ENCODE measurements at places on chromosomes 5 and 9.

- no peak for DNase-seq
Measured at GRCh38 chr5:1810581-1811101, 9.4 kb downstream of the NDUFS6 start.

- no peak for DNase-seq
Measured at GRCh38 chr9:130186839-130187522, 14.8 kb downstream of the NCS1 start.

DNA sequence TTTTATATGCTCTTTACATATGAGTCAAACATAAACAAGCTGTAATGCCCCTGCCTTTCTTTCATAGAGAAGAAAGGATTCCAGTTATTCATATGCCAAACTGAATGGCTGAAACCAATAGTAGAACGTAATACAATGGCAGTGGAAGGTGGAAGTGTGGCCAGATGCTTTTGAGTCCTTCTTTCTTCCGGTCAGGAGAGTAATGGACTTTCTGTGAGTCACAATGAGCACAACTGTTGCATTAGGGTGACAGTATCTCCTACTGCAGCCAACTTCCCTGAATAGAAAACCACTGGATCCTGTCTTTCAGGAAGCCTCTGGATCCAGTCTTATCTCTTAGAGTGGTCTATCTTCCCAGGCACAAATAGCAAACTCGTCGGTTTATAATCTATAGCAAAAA, 855.2 kb downstream of the MAT2B start:
- DNase-seq, result no peak

GRCh38 chr9:120944434-120944843, 17.8 kb upstream of the TRAF1 start:
- DNase-seq, result no peak

DNA sequence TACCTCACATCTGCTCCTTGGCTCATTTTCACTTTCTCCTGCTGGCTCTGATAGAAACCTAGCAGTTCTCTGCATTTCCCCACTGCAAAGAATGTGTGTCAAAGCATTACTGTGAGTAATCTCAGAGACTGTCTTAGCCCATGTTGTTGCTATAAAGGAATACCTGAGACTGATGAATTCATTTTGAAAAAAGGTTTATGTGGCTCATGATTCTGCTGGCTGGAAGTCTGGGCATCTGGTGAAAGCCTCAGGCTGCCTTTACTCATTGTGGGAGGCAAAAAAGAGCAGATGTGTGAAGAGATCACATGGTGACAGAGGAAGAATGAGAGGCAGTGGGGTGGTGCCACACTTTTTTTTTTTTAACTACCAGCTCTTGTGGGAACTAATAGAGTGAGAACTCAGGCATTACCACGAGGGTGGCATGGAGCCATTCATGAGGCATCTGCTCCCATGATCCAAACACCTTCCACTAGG, 191.6 kb upstream of the CTNND2 start:
- no peak for DNase-seq

DNA sequence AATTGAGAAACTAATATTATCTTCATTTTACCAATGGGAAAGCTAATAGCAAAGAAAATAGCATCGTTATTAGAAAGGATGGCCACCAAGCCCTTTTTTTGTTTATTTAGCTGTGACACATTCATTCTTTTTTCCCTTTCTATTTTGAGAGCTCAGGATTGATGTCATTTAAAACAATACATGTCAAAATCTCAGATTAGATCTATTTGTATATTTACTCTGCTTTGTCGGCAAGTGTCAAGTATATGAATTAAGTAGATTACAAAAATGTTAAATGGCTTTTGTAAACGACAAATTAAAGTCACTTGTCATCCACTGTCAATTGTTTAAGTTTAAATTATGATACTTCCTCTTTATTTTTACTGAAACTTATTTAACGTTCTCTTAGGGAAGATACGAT, 118.9 kb downstream of the PAM start:
- DNase-seq, result no peak

DNA sequence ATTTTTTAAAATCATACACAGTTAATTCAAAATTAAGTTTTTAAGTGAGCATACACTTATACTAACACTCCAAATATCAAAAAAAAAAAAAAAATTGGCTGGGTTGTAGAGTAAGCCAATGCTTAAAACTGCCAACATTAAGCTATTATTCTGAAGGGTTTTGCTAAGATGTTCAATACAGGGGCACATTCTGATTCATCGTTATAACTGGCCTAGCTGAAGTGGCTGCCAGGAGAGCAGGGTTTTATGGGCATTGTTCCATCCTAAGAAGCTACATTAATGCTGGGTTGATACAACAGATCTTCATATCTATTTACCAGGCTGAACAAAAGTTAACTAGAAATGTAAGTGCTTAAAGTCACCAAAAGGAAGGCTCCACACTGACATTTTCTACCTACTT, 13.4 kb downstream of the ELAVL2 start:
- no peak for DNase-seq

- no peak for DNase-seq
Measured at GRCh38 chr5:162391833-162392232, 324.3 kb downstream of the GABRG2 start.

DNA sequence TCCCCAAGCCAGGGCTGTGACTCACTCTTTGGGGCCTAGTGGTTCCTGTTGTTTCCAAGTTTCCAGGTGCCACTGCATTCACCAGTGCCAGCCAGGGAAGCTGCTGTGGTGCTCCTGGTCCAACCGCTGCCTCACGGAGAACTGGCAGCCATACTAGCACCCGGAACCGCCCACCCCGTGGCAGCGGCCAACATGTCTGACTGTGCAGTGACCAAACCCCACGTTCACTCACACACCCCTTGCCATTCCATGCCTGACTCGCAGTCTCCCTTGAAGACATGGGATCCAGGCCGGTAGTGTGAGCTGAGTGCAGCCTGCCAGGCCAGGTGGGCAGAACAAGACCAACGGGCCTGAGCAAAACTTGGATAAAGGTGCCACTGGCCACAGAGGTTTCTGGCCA, 845.0 kb upstream of the DMAC1 start:
- DNase-seq, result no peak

GRCh38 chr5:59893429-59894227, at the start of gene PDE4D:
Gene PDE4D (minus strand): TSS chr5:59893726.
- no peak for DNase-seq

DNA sequence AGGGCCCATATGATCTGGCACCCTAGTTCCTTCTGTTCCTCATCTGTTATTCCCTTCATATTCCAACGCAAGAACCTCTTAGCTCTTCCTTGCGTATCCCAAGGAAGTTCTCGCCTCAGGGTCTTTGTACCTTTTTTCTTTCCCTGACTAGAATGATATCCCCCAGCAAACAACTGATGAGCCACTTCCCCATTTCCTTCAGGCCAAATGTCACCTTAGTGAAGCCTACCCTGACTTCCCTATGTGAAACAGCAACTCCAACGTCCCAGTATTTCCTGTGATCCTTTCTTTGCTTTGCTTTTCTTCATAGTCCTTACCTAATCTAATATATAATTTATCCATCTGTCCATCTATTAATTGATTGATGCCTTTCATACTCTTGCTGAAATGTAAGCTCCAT, 47.9 kb downstream of the ERCC8 start:
- DNase-seq, result no peak

DNA sequence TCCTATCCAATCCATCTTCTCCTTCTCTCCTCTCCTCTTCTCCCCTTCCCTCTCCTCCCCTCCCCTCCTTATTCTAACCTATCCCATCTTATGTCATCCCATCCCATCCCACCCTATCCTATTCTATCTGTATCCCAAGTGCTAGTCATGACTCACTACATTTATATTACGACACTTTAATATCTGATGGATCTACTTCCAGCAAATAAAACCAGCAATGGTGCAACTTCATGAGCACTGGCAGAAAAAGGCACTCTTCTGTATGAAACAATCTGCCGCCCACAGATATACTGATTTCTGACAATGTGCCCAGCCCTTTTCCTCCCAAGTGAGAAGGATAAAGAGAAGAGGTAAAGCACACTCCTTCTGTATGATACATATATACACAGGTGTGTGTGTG, 86.6 kb upstream of the ANKH start:
- DNase-seq, result no peak

DNA sequence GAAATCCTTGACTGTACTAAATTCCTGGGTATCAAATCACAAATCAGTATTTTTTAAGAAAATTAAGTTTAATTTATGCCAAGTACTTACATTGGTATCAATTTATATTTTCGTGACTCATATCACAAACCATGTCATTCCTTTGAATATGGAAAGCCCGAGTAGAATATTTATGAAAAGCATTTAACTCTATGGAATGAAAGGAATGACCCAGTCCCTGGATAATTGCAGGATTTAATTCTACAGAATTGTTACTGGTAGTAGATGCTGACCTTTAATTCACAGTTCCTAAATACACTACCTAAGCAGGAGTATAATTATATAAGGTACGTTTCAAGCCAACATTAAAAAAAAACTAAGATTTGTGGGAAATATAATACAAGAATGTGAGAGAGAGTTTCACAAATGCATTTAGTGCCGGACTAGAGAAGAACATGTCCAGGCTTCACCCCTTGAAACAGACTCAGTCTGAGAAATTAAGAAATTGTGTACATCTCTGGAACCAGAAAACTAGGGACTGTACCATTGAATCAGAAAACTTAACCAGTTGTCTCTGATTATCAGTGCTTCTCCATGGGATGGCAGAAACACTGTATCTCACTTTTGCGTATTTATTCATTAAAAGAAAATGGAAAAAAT, 28.5 kb upstream of the PLPPR1 start:
- DNase-seq, result no peak

DNA sequence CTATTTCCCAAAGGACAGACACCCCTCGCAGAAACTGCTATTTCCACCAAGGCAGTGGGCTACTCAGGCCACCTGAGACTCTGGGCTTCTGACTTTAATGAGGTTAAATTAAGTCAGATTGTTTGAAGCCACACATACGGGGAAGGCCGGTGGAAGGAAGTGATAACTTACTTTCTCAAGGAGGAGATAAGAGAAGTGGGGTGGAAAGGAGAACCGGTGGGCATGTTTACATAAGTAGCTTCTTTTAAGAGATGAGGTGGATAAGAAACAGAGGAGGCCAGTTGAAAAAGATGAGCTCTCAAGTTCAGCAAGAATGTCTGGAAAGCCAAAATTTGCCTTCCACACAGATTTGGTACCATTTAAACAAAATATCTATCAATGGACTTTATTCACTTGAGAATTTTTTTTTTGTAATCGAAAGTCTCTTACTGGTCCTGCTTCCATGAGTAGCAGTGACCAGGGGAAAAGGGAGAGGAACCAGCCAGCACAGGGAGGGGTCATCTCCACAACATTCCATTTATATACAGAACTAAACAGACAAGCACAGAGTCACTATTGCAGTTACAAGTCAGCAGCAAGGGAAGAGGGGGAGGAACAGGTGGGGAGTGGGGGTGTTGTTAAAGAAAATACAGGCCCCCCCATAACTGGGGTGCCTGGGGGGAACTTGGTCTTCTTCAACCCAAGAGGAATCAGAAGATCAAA, 20.0 kb downstream of the CCDC125 start:
- no peak for DNase-seq

- no peak for DNase-seq
Measured at GRCh38 chr5:125160787-125161502, 414.5 kb upstream of the ZNF608 start.

- DNase-seq, result no peak
Measured at GRCh38 chr5:53335115-53335514, 145.3 kb upstream of the FST start.

DNA sequence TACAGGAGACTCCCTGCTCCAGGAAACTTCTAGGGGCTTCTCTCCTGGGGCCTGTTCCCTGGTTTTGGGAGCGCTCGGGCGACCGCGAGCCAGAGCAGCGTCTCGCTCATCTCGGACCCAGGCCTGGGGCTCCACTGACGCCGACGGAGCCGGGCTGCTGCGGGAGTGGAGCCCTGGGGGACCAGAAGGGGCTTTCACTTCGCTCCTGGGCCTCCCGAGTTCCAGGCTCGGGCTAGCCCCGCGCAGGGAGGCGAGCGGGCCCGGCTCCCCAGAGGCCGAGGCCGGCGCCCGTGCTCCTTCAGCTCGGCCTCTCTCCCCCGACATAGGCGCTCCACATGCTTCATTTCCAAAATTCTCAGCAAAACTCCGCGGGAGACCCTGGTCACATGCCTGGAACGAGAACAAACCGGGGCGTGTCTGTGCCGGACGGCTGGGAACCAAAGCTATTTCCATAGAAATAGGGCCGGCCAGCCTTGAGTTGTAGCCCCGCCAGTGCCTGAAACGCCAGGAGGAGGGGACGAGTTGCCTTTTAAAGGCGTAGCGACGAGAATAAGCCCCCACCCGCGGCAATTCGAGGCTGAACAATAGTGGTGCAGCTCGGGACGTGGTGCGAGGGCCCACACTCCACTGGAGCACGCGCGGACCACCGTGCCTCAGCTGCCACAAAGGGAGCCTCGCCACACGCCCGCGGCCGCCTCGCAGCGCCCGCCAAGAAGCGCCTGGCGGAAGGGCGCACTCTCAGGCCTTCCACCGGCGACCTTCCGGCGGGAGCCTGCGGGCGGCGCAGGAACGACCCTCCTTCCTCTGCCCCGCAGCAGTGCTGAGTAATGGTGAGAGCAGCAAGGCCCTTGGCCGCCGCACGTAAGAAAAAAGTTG, 1.1 kb upstream of the G3BP1 start:
- DNase-seq, result no peak

DNA sequence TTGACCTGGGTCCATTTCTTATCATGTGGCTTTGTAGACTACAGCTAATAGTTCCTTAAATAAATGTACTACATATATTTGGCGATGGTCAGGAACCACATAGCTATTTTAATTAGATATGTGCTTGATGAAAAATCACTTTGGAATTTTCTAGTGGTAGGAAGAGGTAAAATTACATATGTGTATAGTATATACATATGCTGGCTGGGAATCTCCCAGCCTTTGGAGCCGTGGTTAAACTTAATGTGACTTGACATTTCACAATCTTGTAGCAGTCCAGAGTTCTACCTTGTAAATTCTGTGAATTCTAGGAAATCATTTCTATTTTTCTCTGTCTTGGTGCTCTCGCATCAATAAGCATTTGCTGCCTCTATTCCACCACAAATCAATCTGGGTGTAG, 565.0 kb downstream of the DMRTA1 start:
- no peak for DNase-seq

GRCh38 chr9:715743-716400, 125.6 kb upstream of the DMRT1 start:
- DNase-seq, result no peak

GRCh38 chr9:121942866-121943382, 150.2 kb downstream of the TTLL11 start:
- DNase-seq, result no peak
